ENCODE measurements at places on chromosomes 4 and X. TPM values are rescaled to one million over a fixed set of nuclear protein-coding genes. Genes with fewer than 3 reads are reported as not detected.

The PAGE2B gene
- total RNA-seq: not detected

The EDNRA gene
- 41.8 TPM for total RNA-seq

The CTAG1B gene
- not detected for total RNA-seq

The SCOC gene
- total RNA-seq: 13.6 TPM

The CCDC158 gene
- 1.0 TPM for total RNA-seq

The MAP7D2 gene
- total RNA-seq: not detected

The WDR17 gene
- total RNA-seq: 1.0 TPM

All from skeletal muscle tissue (tissue), 5 donors.